ENCODE measurements at places on chromosomes 4 and X.

DNA sequence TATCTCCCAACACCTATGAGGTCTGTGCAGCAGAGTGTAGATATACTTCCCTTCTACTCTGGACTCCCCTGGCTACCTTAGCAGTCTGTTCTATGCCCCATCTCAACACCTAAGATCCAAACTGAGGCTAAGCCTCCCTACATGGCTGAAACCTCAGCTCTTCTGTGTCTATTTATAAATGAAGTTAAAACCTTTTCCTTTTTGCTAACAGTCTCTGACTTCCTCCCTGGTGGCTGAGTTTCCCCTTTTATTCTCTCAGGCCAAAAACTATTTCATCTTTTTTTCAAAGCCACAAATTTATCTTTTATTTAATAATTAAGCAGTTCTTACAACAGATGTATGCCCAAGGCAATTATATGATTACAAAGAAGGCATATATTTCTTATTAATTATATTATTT lies 111.8 kb upstream of the STIM2 start:
- no peak for DNase-seq

DNA sequence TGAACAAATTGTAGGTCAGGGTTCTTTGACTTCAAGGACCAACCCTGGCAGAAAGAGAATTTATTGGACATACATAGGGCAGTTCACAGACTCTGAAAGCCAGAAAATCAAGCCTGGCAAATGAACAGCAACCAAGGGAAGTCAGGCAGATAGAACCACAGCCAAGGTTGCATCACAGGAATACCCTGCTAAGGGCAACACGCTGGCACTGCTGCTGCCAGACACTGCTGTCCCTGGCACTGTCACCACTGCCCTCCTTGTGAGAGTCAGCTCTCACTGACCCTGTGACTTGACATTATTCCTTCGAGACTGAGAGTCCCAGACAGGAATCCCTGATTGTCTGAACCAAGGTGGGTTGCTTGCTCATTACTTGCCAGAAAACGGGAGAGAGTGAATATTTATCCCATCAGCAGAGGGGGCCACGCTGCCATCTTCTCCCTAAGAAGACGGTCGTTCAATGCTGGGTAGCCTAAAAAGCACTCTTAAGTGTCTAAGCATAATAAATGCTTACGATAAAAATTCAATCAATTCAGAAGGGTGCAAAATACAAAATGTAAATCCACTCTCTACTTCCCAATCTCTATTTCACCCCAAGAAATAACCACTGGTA lies 23.2 kb upstream of the PTTG2 start:
- DNase-seq, result no peak

GRCh38 chr4:81137446-81137845 lies 77.6 kb downstream of the PRKG2 start:
- DNase-seq, result no peak

- DNase-seq, result no peak
Measured at GRCh38 chr4:176043838-176044588, 21.6 kb upstream of the WDR17 start.

DNA sequence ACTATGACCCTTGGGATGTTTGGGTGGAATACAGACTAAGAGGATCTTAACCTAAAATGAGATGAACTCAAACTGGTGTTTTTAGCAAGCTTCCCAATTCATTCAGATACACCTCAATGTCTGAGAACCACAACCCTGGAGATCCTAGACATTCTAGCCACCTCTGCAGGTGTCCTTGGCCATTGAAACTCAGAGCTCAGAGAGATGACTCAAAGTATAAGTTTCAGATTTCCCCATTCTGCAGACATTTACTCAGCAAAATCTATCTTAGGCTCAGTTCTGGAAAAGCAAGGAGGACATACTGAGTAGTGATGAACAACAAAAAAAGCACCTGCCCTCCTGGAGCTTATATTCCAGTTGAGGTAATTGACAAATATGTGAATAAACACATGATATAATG lies 47.8 kb downstream of the COMMD8 start:
- DNase-seq, result no peak

DNA sequence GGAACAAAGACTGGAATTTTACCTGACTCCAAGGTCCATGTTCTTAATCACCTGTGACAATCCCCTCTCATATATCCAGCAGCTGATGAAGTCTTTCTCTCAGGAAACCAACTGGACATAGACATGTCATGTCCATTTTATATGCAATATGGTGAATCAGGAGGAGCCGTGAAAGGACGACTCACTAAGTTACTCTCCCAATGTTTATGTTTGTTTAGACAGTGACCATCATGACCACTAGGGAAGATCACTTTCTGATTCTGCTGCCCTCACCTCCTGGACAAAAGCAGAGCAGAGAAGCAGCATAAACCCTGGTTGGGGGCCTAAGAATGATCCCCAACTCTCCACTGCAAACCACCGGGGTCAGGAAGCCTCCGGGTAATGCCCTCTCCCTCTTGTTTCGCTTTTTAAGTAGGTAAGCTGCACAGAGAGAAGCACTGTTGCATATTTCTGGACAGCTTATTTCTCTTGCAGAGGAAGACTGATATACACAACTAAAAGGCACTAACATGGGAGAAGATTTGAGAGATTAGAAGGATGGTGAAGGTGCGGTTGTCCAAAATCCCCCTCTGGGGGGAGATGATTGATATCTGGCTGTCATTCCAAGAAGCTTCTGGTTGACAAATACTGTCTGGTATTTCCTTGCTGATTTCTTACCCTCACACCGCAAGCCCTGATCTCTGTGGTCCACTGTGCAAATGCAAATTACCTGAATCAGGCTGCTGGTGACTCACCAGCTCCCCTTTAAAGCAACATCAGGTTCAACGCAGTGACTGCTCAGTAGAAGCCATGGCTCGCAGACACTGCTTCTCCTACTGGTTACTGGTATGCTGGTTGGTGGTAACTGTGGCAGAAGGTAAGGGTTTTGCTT lies at the start of gene ODAPH:
ODAPH (plus strand) TSS at position 773 of the 871 bp plus-strand sequence; CDS start at position 790, 17 bp downstream.
- DNase-seq, result peak; percentile 14

DNA sequence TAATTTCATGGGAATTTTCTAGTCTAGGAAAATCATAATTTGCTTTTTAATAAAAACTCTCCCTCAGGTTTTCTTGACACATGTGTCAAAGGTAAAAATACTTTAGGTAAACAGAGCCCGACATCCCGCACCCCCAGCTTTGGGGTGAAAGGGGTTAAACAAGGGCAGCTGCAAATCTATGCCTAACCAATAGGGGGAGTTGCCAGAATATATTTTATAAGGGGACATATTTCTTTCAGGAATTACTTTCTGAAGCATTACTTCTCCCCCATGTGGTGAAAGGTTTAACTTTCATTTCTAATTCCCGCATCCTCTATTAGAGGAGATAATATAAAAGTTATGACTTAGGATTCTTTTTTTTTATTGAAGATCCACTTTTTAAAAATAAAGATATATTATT lies 53.9 kb upstream of the HEPH start:
- no peak for DNase-seq

DNA sequence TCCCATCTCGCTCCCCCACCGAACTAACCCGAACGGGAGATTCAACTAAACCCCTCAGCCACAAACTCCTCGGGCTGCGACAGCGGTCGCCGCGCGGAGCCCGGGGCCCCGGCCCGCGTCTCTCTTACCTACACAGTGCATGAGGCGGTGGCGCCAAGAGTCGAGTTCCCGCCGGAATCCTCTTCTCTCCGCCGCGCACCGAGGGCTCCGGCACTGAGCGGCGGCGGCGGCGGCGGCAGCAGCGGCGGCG lies 160 bp downstream of the LCORL start:
- no peak for DNase-seq

DNA sequence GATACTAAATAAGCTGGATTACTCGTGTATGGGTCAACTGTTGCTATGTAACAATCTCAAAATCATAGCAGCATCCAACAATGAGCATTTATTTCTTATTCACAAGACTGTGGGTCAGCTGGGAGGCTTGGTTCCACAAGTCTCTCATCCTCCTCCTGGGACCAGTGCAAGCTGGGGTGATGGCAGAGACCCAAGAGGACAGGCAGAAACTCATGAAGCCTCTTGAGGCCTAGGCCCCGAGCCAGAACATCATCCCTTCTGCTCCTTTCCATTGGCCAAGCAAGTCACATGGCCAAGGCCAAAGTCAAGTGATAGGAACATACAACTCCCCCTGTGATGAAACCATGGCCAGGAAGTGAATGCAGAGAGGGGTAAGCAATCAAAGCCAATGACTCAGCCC lies 422.1 kb downstream of the BCOR start:
- DNase-seq, result no peak

- DNase-seq, result no peak
Measured at GRCh38 chr4:43471950-43472349, 579.4 kb downstream of the GRXCR1 start.

DNA sequence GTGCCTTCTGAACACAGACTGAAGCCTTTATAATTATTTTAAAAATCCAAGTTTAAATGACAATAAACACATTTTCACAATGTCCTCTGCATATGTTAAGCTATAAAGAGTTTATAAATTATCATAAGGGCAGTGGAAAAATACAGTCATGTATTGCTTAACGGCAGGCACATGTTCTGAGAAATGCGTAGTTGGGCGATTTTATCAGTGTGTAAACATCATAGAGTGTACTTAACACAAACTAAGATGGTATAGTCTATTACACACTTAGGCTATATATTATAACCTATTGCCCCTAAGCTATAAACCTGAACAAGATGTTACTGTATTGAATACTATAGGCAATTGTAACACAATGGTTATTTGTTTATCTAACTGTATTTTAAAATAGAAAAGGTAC lies 254.7 kb downstream of the GABRG1 start:
- no peak for DNase-seq

GRCh38 chr4:151676301-151676700 lies 84.5 kb downstream of the GATB start:
- DNase-seq, result no peak
